Lung (tissue), 17 donors: ENCODE measurements at places on chromosomes 13 and 19. TPM values are rescaled to one million over a fixed set of nuclear protein-coding genes. Genes with fewer than 3 reads are reported as not detected.

Gene APOE
- 177 TPM for total RNA-seq

Gene ETV2
- total RNA-seq: 1.0 TPM

Gene LIPE
- total RNA-seq: 4.5 TPM

Gene ZNF573
- 9.1 TPM for total RNA-seq

Gene GRIN2D
- total RNA-seq: 1.0 TPM

Gene ZNF790
- 10.7 TPM for total RNA-seq

Gene KLK15
- not detected for total RNA-seq

Gene TPGS1
- 12.2 TPM for total RNA-seq

Gene MIA
- not detected for total RNA-seq

Gene ZNF256
- 4.9 TPM for total RNA-seq

Gene TDRD12
- total RNA-seq: 0.09 TPM

Gene FOXA3
- 0.49 TPM for total RNA-seq

Gene WDR87
- not detected for total RNA-seq

Gene RASL11A
- 12.1 TPM for total RNA-seq

Gene AMH
- total RNA-seq: 2.1 TPM

Gene RXFP2
- total RNA-seq: not detected

Gene EBI3
- 4.1 TPM for total RNA-seq

Gene RFPL4A
- not detected for total RNA-seq

Gene MCEMP1
- 68.4 TPM for total RNA-seq

Gene ELAVL3
- not detected for total RNA-seq

Gene CLC
- 1.8 TPM for total RNA-seq

Gene PODNL1
- 0.88 TPM for total RNA-seq

Gene KRTDAP
- total RNA-seq: not detected

Gene FFAR3
- total RNA-seq: 0.26 TPM

Gene ATXN8OS
- not detected for total RNA-seq

Gene RGS9BP
- total RNA-seq: 0.94 TPM

Gene ZNF177
- 11.5 TPM for total RNA-seq

Gene CAPS
- 360 TPM for total RNA-seq

Gene CNFN
- total RNA-seq: not detected

Gene NTF4
- total RNA-seq: 2.1 TPM

Gene C19orf38
- 9.0 TPM for total RNA-seq

Gene CA11
- total RNA-seq: 0.88 TPM

Gene RASA3
- total RNA-seq: 22.8 TPM

Gene ADGRE3
- 1.6 TPM for total RNA-seq

Gene PSPN
- total RNA-seq: 1.5 TPM

Gene ARRDC5
- total RNA-seq: 0.64 TPM

Gene C19orf73
- total RNA-seq: 1.9 TPM

Gene RFPL4AL1
- total RNA-seq: not detected

Gene FCAR
- 12.6 TPM for total RNA-seq

Gene SYNGR4
- not detected for total RNA-seq

Gene B3GNT3
- total RNA-seq: 2.0 TPM

Gene BEST2
- total RNA-seq: not detected

Gene KIRREL2
- not detected for total RNA-seq

Gene STARD13
- total RNA-seq: 49.5 TPM

Gene LILRA2
- total RNA-seq: 1.2 TPM

Gene CGB8
- total RNA-seq: not detected

Gene NOSIP
- 48.1 TPM for total RNA-seq

Gene HTR2A
- total RNA-seq: 1.1 TPM

Gene IGSF23
- not detected for total RNA-seq

Gene ZNF296
- 0.43 TPM for total RNA-seq

Gene SIGLEC14
- total RNA-seq: 46.4 TPM

Gene MLNR
- total RNA-seq: not detected

Gene FXYD7
- not detected for total RNA-seq

Gene KLK3
- total RNA-seq: not detected

Gene C19orf81
- 2.5 TPM for total RNA-seq

Gene MBD3L2B
- total RNA-seq: not detected
